ENCODE measurements at places on chromosomes 2 and 18.

GRCh38 chr2:23591111-23591510 is 206.1 kb downstream of the KLHL29 start:
- no peak for DNase-seq

DNA sequence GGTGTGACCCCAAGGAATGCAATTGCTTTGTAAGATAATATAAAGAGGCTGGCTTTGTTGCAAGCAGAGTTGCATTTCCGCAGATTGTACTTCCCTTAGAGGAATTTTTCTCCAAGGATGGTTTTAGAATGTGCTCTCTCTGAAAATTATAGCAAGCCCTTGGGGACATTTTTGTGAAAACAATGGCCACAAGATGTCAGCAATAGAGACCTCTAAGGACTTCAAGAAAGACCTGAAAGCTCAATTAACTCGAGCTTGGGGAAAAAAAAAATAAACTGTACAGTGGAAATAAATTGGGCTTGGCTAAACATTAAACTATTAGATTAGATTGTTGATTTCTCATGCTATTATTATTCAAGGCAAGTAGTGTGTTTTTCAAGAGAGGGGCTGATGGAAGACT is 81.3 kb upstream of the KYNU start:
- DNase-seq = no peak

DNA sequence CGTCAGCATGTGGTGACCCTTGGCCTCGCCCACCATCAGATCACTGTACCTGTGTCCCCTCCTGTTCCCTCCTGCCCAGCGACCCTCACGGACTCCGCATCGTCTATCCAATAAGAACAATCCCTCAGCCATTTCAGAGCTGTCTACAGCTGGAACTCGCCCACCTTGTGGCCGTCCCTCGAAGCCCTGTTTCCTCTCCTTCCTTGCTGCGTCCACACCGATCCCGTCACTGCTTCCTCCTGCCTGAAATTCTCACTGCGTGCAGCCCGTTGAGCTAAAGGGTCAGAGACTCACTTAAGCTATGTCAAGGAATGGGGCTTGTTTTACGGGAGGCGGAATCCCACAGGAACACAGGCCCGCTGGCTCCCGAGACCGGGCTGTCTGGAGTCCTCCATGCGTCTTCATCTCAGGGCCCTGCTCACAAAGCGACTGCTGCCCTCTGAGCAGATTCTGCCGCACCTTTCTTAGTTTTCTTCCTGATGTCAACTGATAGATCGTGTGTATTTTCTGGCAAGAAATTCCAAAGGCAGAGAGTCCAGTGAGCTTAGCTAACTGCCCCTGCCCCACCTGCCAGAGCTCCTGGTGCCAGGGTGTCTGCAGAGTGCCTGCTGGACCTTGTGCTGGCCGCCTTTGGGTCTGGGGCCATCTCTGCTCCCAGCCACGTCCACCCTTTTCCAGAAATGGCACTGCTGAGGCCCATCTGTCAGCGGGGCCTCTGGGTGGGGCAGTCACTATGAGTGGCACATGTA is 35.3 kb downstream of the KLHL29 start:
- no peak for DNase-seq

DNA sequence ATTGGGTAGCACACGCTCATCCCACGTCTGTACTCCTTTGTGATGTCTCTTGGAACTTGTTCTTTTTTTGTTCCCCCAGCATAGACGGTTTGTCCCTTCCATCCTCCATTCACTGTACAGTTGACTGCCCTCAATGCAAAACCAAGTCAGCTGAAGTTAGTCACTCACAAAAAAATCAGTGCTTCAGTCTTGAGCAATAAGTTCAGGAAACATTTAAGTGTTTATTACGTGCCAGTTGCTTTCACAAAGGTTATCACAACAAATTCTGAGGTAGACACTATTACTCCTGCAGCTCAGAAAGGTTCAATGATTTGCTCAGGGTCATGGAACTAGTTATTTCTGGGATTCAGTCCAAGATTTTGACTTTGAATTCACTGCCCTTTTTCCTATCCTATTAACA is 102.2 kb downstream of the PDE1A start:
- DNase-seq = no peak

DNA sequence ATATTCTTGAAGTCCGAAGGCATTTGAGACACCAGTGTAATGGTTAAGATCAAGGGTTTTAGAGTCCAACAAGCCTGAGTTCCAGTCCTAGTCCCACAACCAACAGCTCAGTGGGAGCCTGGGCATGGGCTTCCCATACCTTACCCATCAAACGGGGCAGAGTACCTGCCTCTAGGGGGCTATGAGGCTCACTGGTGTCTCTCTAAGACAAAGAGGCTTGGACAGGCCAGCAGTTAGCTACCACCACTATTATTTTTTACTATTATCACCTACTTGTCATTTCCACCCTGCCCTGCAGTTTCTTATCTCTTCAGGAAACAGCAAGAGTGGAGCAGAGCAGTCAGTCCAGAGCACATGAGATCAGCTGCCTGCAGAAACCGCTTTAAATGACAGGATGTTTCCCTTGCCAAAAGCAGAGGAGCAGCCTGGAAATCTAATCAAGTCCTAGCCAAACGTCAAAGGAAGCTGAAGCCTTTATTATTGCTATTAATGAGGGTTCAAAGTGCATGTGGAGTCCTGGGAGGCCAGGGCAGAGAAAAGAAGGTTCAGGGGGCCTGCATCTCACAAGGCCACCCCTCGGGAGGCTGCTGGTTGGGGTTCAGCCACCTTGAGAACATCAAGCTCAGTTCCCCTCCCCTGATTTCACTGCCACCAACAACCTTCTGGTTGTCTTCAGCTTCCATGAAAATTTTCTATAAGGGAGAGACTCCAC is 66.6 kb downstream of the STPG4 start:
- no peak for DNase-seq

DNA sequence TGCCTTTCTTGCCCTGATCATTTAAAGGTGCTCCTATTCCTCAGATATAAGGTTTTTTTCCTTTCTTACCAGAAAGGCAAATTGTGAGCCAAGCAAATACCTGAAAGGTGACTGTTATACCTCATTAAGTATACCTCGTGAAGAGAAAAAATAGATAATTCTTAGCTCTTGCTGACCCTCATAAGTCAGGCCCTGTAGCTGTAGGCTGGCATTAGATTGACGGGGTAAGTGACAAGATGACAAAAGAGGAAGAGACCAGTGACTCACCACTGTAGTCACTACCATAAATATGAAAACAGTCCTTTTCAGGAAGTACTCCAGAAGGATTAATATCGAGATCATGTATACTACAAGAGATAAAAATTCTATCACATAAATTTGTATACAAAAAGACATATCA is 104.6 kb downstream of the PTPN4 start:
- DNase-seq = no peak

DNA sequence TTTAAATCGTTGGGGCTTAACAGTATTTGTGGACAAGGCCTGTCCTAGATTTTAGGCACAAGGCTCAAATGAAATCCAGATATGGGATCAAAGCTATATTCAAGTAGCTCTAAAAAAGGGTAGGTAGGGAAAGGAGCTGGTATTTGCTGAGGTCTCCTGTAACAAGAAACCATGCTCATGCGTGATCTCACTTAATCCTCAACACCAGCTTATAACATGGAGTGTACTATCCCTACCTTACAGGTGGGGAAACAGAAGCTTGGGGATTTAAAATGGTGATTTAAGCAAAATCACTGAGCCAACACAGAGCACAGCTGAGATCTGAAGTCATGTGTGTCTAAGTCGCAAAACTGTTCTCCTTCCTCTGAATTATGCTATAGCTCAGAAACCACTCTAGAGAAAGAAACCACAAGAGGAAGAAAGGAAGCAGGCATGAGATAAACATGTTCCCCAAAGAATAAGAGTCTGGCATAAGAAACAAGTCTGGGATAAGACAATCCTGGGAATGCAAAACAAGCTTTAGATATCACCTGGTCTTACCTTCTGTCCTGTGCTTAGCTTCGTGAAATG is 43.1 kb downstream of the CYRIA start:
- DNase-seq = no peak

DNA sequence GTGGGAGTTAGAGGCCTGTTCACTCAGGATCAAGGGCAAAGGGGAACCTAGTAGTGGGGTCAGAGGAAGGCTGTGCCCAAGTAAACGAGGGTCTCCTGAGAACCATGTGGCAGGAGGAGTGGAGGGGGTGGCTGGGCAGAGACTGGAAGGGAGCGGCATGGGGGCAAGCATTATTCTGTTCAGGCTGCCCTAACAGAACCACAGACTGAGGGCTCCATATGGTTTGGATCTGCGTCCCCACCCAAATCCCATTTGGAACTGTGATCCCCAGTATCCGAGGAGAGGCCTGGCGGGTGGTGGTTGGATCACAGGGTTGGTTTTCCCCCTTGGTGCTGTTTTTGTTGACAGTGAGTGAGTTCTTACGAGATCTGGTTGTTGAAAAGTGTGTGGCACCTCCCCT is 287.0 kb downstream of the PHLPP1 start:
- no peak for DNase-seq

DNA sequence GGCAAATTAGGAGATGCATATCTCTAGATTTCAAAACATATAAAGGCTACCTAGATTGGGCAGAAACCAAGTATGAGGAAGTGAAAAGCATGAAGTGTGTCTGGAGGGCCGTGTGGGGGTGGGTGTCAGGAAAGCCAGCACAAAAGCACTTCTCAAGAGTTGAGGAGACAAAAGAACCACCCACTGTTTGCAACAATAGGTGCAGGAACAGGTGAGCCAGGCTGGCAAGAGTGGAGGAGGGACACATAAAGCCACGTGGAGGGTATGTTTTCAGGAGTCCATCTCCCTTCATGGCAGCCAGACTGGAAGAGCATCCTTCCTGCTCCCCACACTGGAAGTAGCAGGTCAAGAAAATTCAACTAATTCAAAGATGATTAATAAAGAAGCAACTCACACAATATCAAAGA is 96.4 kb downstream of the CERS6 start:
- no peak for DNase-seq

DNA sequence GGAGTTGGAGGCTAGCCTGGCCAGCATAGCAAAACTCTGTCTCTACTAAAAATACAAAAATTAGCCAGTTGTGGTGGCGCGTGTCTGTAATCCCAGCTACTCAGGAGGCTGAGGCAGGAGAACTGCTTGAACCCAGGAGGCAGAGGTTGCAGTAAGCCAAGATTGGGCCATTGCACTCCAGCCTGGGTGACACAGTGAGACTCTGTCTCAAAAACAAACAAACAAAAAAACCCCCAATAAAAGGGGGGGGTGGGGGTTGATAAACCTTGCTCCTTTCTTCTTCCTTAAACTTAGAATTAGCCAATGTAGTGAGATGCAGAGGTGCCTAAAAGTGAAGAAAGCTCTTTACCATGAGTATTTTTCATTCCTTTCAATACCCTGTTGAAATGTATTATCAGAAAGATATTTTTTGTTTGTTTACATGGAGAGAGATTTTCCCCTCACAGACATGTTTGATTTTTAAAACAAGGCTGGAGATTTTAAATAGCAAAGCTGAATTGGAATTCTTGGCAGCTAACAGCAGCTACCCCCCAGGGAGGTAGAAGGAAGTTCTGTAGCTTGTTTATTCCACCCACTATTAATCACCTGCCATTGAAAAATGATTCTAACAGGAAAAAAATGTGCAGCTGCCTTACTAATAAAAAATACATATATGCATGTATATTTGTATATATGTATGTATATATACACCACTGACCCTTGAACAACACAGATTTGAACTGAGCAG is 48.6 kb downstream of the GYPC start:
- no peak for DNase-seq

GRCh38 chr2:23484275-23484674 is 99.3 kb downstream of the KLHL29 start:
- DNase-seq = no peak

- DNase-seq = no peak
Measured at GRCh38 chr2:8312861-8313830, 368.7 kb upstream of the ID2 start.

DNA sequence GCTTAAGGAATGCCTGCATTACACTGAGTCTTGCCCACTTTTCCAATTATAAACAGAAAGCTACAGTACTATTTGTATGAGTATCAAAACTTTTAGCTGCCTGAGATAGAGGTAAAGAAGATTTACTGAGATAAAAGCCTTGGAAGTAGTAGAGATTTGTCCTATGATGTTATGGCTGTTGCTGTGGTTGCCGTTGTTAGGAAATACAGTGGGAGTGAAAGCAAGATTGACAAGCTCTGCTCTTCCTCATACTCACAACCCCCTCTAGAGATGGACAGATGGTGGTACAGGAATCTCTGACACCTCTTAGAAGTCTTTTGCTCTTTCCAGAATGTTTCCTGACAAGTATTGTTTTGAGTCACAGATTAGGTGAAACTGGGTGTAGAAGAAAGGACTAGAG is 242.5 kb downstream of the RPIA start:
- DNase-seq = no peak

- no peak for DNase-seq
Measured at GRCh38 chr2:91442246-91442905, 2750.9 kb downstream of the RPIA start.

DNA sequence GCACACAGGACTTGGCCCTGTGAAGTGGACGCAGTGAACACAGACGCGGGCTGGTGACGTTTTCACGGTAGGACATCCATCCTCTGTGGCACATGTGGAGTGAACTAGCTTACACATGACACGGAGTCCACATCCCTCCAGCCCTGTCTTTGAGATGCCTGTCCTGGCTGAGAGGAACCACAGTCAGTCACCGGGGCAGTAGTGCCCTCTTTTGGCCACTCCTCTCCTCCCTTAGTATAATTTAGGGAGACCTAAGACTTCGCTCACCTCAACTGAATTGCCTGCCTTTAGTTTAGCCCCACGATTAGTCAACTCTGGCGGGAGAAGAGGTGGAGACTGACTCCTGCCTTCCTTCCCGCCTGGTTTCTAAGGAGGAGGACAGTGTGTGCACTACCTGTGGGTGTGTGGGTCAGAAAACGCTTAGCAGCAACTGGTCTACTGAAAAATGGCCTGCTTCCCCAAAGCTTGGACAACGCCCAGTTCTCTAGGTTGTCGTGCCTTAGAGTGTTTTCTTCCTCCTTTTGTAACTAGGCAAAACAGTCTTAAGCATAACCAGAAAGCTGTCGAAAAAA is 70.6 kb downstream of the MBP start:
- DNase-seq = no peak

DNA sequence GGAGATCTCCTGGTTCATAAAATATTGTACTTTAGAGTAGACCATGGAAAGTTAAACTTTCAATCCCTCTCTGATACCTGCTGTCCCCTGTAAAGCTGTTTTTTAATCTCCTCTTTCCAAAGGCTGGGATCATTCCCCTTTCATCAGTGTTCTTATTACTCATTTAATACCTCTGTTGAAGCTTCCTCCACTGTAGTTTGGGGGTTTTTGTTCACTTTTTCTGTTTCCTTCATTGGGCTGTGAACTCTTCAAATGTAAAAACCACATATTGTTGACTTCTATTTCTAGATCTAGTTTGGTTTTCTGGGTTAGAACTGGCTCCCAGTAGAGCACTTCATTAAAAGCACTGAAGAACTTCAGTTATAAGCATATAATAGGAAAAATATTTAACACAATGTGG is 598.1 kb downstream of the RNF144A start:
- no peak for DNase-seq

DNA sequence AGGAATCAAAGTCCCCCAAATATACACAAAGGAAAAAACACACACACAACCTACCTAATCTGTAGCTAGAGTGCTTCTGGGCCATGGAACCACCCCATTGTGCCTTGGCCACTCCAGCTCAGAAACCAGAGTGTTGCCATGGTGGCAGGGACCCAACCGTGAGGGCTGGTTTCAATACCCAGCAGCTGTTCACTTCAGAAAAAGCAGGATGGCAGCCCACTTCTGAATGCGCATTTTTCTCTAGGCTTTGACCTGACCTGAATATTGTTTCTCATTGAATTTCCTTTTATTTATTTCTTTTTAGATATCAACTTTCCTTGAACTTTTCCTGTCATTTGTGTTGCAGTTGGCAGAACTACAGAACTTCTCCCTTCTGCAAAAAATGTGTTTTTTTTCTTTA is 43.0 kb upstream of the EHBP1 start:
- DNase-seq = no peak
